ENCODE measurements at places on chromosomes 6 and 20. TPM values are rescaled to one million over a fixed set of nuclear protein-coding genes. Genes with fewer than 3 reads are reported as not detected.

GRCh38 chr6:168280020-168280898 is 39.3 kb downstream of the DACT2 start:
- no peak overlapping the region for H3K4me3 ChIP-seq
- H3K27ac ChIP-seq, result no peak overlapping the region
- no peak for ATAC-seq
- peaks cover 56% of the 10 kb centered on the region for H3K27me3 ChIP-seq
- H3K36me3 ChIP-seq, result no peaks in the 10 kb centered on the region

DNA sequence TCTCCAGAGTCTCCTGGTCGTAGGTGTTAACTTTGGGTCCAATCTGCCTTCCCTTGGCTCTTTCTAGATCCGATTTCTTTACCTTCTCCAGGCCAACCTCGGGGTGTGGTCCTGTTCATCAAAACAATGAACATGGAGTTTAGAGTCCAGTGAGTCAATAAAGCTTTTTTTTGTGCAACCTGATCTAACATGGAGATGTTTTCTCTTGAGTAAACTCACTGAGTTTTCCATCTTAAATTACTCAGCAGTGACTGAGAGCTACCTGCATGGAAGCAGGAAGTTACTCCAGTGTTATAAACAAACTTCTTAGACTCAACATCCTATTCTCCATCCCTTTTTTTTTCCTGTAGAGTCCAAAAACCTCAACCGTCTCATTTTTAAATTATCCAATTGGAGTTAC is 14.9 kb upstream of the SLC22A1 start:
- H3K27me3 ChIP-seq, result no peaks in the 10 kb centered on the region
- no peaks in the 10 kb centered on the region for H3K36me3 ChIP-seq
- H3K4me1 ChIP-seq, result no peaks in the 10 kb centered on the region
- no peak for ATAC-seq
- H3K27ac ChIP-seq, result no peak overlapping the region

DNA sequence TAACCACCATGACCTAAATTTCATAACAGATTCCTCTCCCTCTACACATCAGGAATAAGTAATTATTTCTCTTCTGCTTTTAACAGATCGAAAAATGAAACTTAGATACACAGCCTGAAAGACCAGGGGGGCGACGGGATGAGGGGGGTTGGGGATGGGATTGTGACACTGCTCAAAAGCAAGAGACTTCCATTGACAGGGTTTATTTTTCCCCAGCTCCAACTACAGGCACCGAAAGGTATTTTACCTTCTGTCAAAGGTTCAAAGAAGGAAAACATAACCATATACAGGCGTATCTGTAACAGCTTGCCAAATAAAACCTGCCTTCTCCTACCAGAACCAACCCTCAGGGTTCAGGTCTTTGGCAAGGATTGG is 1.3 kb downstream of the EPHA7 start:
- peak overlapping the region; percentile 75 for H3K4me3 ChIP-seq
- peaks cover 66% of the 10 kb centered on the region for H3K4me1 ChIP-seq
- peak overlapping the region; percentile 24 for H3K27ac ChIP-seq
- ATAC-seq, result no peak

PI16 gene
- 48.1 TPM for total RNA-seq
